ENCODE measurements at places on chromosomes 7 and 10.

DNA sequence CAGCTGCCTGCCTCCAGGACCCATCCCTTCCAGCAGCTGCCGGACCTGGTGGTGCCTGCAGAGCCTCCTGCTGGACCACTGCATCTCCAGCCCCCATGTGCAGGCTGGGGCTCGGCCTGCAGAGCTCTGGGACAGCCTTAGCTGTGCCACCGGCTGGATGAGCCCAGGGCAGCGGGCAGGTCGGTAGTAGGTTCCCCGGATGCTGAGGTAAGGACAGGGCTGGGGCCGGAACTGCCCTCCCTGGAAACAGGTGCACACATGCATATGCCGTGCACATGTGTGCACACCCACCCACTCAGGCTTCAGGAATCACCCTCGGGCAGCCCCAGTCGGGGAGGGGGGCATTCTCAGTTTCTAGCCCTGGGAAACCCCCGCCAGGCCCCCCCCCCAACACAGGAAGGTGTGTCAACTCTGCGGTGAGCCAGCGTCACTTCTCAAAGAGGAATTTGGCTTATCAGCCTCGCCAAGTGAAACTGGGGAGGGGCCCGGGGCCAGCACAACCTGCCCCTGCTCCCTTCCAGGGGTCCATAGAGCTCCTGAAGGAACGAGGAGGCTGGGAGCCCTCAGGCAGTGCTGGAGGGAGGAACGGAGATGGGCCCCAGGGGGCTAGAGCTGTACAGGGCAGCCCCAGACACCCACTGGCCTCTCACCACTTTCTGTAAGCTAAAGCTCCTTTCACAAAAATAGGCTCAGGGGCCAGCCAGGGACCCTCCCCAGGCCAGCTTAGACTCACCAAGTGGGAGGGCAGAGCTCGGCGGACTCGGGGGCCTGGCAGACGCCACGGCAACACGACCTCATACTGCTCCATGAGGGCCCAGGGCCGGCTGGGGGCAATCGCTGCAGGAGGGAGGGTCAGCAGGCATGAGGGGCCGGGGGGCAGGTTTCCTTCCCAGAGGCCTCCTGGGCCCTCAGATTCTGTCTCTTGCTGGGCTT lies 1.7 kb downstream of the ADAM8 start:
- DNase-seq = peak; percentile 45

- no peak for DNase-seq
Observed at GRCh38 chr7:42219447-42219846, 17.6 kb downstream of the GLI3 start.

- no peak for DNase-seq
Observed at GRCh38 chr7:26948617-26949118, 84.3 kb upstream of the SKAP2 start.

GRCh38 chr7:97973206-97973658 lies 16.8 kb downstream of the OCM2 start:
- DNase-seq = no peak

DNA sequence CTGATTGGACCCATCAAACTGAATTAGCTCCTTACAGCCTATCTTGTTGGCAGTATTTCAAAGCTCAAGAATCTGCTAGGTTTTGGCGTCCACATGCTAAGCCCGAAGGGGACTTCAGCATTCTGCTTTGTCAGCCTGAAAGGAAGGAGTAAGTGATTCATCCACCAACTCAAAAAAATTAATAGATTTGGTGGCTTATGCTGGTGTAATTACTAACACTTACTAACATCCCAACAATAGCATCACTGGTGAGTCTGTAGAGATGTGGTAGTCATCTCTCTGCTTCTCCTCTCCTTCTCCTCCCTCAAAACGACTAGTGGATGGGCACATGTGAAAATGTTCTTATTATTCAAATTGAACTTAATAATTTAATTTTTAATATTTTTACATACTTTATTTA lies 53.8 kb upstream of the EGR2 start:
- no peak for DNase-seq

- no peak for DNase-seq
Observed at GRCh38 chr7:127884066-127884559, 147.1 kb downstream of the LRRC4 start.

DNA sequence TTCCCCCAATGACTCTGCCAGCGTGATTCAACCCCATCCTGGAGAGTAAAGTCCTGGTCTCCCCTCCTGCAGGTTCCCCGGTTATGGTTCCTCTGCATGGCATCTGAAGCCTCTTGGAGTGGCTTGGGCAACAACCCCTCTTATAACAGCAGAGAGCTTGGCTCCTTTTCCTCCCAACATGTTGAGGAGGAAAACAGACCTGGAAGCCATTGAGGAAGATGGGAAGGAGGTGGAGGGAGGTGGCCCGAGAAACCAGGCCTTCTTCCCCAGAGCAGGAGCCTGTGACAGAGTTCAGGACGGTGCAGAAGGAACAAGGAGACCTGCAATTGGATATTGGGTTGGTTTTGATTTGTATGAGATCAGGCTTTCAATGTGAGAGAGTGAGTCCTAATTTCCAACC lies 184.0 kb upstream of the ADCY1 start:
- no peak for DNase-seq
